ENCODE measurements at places on chromosomes 3 and 15.

DNA sequence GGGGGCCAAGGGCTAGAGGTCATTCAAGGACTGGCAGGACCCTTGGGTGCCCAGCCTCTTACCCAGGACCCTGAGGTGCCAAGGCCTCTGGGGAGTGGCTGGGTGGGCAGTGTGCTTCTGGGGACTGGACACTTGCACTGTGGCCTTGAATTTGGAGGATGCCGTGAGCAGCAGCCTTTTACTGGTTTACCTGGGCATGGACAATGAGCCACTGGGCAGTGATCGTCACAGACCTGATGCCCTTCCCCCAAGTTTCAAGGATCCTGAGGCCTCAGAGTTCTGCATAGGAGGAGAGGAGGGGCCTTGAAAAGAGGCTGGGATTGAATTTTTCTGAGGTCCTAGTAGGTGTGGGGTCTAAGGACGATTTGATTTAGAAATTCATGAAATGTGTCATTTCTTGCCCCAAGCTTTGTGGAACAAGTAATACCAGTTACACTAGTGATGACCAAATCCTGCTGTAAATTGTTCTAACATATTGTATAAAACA is 146.1 kb upstream of the TPM1 start:
- DNase-seq = peak; percentile 39

- DNase-seq = no peak
Observed at GRCh38 chr3:59704292-59704691, 654.5 kb upstream of the CFAP20DC start.

GRCh38 chr3:4290272-4290893 is 12.8 kb upstream of the SETMAR start:
- DNase-seq = peak; percentile 18

GRCh38 chr3:142000325-142000870 is 124.0 kb downstream of the ATP1B3 start:
- DNase-seq = peak; percentile 18

GRCh38 chr3:155110022-155110421 is 29.9 kb downstream of the MME start:
- no peak for DNase-seq

- DNase-seq = no peak
Observed at GRCh38 chr3:43023746-43024145, 44.6 kb downstream of the GASK1A start.

DNA sequence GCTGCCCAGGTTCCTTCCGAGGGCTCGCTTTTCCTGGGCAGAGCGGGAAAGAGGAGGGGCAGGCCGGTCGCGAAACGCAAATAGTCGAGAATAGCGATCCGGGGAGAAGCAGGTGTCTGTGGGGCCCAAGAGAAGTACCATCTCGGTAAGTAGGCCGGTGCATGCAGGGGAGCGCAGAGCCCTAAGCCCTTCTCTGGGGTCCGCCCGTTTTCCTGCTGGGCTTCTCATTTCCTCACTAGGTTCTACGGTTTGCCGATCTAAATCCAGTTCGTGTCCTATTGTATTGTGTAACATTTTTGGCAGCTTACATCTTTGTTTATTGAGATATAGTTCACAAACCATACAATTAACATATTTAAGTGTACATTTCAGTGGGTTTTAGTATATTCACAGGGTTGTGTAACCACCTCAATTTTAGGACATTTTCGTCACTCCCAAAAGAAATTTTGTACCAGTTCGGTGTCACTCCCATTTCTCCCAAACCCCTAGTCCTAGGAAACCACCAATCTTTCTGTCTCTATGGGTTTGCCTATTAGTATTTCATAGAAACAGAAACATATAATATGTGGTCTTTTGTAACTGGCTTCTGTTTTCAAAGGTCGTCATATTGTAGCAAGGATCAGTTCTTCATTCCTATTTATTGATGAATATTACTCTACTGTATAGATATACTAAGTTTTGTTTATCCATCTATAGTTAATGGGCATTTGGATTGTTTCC is 6.8 kb upstream of the TRIM69 start:
- no peak for DNase-seq

Measured in fibroblast of skin of right quadriceps (primary cell).